ENCODE measurements at places on chromosomes 4 and X.

GRCh38 chr4:111712093-111712677 lies 433.1 kb upstream of the FAM241A start:
- DNase-seq = no peak

- no peak for DNase-seq
Observed at GRCh38 chr4:37465296-37465695, 220.8 kb downstream of the NWD2 start.

- DNase-seq = no peak
Observed at GRCh38 chr4:69714086-69714485, 46.3 kb downstream of the SULT1B1 start.

- DNase-seq = no peak
Observed at GRCh38 chrX:23844502-23845138, 61.6 kb downstream of the SAT1 start.

GRCh38 chr4:104868958-104869357 lies 277.7 kb upstream of the TET2 start:
- no peak for DNase-seq

DNA sequence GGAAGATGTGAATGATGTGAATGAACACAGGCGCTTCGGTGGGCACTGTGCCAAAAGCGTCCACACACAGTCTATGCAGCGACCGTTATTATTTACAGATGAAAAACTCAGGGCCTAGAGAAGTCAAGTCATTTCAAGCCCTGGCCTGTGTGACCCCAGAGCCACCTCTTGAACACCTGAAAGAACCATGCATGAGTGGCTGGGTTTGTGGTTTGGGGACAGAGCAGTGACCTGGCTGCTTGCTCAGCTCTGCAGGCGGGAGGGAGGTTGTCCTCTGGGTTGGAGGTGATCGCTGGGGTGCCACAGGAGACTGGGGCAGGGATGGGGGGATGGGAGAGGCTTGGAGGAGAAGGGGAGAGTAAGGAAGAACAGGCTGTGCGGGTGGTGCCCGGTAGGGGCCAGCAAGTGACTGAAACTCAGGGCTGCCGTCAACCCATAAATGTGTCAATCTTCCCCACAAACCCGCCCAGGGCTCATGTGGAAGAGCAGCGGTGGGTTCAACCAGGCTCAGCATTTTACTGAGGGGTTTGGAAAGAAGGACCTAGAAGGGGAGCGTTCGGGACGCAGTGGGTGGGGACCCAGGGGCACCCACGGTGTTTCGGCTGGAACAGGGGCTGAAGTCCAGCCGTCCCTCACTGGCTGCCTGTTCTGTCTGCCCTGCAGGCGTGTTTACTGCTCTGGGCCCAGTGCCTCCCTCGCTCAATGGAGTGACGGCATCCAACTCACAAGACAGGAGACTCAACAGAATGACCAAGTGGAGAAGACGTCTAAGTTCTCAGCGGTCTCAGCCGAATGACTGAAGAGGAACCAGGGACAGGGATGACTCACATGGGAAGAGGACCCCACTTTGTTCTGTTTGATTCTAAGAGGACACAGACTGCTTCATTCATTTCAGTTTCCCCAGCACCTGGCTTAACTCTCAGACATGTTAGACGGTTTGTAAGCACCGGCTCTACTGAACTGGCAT lies 167.8 kb downstream of the AFAP1 start:
- DNase-seq = no peak

- no peak for DNase-seq
Observed at GRCh38 chr4:187366530-187366929, 629.0 kb upstream of the ZFP42 start.

GRCh38 chrX:119755981-119756533 lies 2.3 kb upstream of the SOWAHD start:
- DNase-seq = peak; percentile 31

DNA sequence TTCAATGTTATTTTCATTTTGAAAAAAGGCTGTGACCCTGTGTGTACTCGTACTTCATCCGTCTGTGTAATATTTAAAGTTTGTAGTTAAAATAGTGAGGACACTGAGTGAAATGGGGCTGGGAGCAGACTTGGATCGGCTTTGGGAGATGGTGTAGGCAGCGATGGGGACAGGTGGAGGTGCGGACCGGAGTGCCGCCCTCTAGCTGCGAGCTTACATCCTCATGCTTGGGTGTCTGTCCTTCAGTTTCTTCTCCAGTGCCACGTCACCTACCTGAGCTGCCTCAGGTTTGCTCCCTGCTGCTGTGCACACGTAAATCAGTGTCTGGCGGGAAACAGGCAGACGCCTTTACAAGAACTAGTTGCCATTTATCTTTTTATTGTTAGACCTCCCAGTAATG lies 146.1 kb downstream of the GPR143 start:
- DNase-seq = no peak

DNA sequence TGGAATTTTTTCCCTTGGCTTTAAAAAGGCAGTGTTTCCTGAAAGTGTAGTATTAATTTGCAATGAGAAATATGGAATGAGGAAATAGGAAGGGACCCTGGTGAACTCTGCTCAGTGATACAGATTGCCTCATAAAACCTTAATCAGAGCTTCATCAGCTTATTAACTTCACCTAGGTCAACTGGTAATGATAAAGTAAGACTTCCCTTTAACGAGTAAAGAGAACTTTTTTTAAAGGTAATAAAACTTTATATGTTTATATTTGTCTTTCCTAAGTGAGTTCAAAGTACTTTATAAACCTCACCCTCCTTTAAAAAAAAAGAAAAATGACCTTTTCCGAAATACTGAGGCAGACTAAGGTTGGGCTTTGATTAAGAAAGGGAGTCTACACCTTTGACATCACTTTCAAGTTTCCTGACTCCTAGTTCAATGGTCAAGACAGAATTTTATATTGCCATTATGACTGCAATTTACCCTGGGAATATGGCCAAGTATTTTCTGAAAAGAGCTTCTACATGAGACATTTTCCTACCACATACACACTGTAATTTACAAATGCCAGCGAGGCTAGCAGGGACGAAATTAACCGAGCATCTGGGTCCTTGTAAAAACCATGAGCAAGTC lies 706.3 kb upstream of the TENM3 start:
- no peak for DNase-seq

- no peak for DNase-seq
Observed at GRCh38 chr4:185870366-185870765, 58.4 kb upstream of the SORBS2 start.

DNA sequence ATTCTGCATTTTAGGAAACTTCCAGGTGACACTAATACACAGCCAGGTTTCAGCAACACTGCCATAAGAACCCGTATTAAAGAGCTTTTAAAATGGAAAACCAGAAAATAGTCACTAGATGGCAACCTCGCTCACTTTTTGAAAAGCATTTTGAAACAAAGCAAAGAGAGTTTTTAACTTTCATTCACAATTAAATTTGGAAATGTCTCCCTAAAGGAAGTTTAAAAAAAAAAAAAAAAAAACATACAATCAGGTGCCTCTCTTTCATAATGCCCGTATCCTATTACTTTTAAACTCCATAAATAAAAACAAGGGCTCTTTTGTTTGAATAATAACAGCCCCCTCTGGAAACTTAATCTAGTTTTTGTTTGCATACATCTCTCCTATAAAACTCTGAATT lies 20.3 kb downstream of the MEPE start:
- no peak for DNase-seq

GRCh38 chr4:77347351-77347966 lies 190.5 kb downstream of the CCNG2 start:
- no peak for DNase-seq

DNA sequence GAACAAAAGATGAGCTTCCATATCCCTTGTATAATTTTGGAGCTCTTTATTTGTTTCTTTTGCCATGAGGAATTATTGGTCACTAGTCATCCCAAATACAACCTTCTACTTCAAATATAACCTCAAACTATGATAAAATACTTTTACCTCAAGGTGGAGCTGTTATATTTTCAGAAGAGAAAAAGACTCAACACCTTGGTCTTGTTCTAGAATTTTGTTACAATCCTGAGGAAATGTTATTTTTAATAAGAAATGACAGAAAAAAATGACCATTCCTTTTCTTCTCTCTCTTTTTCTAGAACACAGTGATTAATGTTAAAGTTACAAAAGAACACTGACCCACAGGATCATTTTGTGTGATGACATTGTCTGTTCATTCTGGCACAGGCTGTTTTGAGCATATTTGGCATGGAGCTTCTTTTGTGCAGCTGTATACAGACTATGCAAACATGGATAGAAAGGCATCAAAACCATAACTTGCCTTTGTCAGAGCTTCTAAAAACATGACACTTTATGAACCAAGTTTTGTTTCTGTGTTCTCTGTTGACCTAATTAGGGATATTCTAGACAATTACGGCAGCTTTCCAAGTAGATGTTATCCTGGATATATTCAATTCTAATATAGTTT lies 159.6 kb upstream of the CTSO start:
- DNase-seq = no peak

DNA sequence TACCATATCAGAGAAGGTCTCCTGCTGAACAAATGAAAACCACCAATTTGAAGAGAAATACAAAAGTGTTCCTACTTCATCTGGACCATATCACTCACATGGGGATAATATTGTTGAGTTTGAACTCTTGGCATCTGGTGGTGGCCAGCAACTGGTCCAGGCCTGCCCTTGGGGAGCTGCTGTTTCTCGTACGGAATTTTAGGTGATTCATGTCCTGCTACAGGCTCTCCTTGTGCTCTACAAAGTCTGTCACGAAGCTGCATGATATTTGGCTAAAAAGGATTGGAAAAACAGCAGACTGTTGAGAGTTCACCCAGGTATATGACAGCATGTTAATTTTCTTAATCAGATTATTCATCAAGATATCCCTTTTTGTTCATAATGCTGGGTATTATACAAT lies 42.2 kb downstream of the SEC31A start:
- no peak for DNase-seq

DNA sequence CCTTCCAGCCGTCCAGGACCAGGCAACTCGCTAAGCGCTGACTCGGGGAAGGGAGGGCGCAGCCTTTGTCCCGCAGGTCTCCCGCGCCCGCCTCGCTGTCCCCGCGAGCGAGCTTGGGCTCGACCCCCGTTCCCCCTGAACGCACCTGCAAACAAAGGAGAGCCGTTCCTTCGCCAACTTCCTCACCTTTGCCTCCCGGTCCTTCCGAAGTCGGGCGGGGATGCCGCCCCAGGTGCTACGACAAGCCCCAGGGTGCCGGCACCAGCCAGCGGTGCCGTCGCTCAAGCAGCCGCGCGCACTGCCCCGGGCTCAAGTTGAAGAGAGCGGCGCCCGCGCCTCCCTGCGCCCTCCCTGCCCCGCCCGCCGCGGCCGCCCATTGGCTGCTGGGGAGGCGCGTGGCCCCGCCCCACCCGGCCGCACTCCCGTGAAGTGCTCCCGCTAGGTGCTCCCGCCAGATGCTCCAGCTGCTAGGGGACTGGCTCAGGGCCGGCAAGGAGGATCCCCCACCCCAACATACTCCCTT lies 107.1 kb downstream of the NSUN7 start:
- DNase-seq = no peak

GRCh38 chr4:57070461-57070860 lies 39.7 kb downstream of the IGFBP7 start:
- DNase-seq = no peak

DNA sequence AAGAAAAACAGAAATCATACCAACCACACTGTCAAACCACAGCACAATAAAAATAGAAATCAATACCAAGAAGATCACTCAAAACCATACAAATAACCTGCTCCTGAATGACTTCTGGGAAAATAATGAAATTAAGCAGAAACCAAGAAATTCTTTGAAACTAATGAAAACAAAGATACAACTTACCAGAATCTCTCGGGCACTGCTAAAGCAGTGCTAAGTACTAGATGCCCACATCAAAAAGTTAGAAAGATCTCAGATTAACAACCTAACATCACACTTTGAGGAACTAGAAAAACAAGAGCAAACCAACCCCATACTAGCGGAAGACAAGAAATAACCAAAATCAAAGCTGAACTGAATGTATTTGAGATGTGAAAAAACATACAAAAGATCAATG lies 33.2 kb downstream of the AWAT2 start:
- no peak for DNase-seq

DNA sequence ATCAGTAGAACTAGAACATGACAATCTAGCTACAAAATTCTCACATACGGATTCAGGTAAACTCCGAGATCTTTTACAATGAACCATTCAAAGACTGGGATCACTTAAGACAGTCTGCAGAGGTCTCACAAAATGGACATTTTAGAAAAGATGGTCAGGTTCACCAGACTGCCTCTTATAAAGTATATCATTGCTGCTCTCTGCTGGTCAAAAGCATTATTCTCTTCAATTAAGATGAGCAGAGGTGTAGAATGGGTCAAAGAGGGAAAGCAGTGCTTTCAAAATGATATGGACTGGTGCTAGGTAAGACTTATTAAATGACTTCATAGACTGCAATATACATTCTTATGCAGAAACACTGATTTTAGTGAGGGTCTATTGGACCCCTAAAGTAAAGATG lies 434.7 kb downstream of the PACRGL start:
- DNase-seq = no peak

DNA sequence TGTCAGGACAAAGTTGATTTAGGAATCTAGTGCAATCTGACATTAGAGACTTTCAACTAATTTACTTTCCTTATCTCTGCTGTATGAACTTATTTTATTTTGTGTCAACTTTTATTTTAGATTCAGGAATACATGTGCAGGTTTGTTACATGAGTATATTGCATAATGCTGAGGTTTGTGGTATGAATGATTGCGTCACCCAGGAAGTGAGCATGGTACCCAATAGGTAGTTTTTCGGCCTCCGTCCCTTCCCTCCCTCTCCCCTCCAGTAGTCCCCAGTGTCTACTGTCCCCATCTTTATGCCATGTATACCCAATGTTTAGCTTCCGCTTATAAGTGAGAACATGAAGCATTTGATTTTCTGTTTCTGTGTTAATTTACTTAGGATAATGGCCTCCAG lies 68.7 kb upstream of the TEX13D start:
- DNase-seq = no peak

GRCh38 chrX:6810776-6811175 lies 275.9 kb upstream of the VCX3A start:
- DNase-seq = no peak

- no peak for DNase-seq
Observed at GRCh38 chr4:37951461-37952352, 8.5 kb upstream of the PTTG2 start.

DNA sequence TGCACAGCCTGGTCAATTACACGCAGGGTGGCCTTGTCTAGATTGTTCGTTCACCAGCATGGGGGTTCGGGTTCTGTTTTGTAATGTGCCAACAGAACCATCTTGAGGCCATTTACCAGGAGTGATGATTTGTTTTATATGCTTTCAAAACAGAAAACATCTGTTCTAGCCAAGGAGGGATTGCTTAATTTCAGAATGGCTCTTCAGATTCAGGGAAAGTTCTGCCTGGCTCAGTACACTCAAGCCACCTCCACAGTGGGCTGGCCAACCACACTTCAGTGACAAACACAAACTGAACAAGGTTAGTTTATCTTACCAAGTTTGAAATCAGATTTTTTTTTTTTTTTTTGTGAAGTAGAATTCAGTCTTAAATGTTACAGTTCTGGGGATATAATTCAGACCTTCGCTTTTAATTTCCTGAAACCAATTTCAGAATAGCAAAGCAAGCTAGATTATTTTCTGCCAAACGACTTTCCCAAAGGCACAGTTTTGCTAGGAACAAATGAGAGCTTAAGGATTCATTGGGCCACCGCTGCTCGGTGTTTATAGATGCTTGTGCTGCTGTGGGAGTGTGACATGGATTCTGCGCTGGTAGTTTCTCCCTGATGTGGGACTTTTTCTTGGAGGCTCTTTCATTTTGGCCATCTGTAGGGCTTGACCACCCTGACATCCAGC lies 23.4 kb downstream of the SMS start:
- DNase-seq = no peak

- DNase-seq = no peak
Observed at GRCh38 chrX:33078273-33078672, 133.1 kb downstream of the DMD start.

- no peak for DNase-seq
Observed at GRCh38 chr4:22686141-22686540, 6.6 kb upstream of the GBA3 start.

GRCh38 chr4:93092765-93093164 lies 735.8 kb upstream of the ATOH1 start:
- DNase-seq = no peak
